Mesendoderm (in vitro differentiated cells): ENCODE measurements at places on chromosomes 1 and 21.
A peak's percentile ranks its signal among the peaks of the same experiment; 100 is the strongest.

DNA sequence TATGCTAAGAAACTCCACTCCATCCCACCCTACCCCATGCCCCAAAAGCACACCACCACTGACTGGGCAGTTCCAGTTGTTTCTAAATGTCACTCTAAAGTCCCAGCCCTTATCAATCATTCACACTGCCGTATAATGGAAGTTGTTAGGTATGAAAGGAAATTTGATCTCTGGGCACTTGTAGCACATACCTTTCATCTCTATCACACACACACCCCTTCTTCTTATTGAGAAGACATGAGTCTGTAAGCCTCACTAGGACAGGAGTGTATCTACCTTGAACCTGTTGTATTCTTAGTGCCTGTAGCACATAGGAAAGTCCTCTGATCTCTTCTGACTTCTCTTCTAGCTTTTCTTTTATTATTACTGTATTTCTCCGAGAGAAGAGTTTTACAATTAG is 22.3 kb upstream of the DHX9 start:
- no peak for DNase-seq

DNA sequence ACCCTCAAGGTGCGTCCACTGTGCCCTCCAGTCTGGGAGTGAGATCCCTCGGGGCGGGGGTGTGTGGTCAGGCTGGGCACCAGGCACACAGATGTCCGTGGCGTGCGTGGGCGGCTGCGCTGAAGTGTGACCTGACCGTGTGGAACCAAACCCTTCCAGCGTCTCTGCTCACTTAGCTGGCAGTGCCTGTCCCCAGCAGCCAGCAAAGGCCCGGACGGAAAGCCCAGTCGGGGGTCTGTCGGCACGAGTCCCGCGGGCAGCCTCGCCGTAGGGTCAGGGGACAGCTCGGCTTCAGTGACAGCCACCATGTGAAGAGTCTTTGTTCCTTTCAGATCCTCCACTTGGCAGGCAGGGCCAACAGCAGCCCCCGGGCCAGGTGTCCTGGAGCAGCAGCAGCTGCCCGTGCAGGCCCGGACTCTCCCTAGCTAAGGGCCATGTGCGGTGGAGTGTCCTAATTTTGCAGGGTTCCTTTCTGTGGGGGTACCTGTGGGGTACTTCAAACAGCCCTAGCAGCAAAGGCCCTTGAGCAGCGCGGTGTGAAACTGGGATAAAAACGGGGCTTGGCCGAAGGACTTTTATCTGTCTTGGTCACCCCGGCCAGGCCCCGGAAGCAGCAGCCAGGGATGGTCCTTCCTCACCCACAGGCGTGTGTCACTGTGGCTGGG is 11.6 kb downstream of the TTLL10 start:
- DNase-seq: no peak

GRCh38 chr1:11308699-11309224 is 35.8 kb downstream of the UBIAD1 start:
- DNase-seq: no peak

DNA sequence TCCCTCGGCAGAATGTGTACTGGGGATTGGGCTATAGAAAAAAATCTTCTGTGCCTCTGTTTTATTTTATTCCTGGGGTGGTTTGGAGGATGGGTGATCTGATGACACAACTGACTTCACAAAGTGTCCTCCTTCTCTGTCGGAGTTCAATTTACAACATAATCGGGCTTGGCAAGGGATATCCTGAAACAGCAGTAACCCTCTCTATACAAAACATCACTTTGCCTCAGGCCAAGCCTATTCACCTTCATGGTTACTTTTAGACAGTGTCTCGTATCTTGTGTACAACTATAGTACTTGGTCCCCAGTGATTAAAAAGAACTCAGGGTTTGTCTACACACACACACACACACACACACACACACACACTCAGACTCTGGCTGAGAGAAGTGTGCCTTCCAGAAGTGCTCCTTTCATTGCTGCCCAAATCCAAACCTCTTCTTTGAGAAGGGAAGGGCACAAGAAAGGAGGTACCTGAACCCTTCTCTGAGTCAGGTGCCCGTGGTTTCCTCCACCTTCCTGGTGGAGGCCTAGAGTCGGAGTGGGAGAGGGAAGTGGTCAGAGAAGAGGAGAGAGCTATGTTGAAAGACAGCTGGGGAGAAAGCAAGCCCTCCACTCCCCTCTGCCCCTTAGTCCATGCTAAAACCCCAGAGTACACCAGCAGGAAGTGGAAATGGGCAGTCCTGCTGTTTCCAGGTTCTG is 62.4 kb upstream of the POU2F1 start:
- no peak for DNase-seq

DNA sequence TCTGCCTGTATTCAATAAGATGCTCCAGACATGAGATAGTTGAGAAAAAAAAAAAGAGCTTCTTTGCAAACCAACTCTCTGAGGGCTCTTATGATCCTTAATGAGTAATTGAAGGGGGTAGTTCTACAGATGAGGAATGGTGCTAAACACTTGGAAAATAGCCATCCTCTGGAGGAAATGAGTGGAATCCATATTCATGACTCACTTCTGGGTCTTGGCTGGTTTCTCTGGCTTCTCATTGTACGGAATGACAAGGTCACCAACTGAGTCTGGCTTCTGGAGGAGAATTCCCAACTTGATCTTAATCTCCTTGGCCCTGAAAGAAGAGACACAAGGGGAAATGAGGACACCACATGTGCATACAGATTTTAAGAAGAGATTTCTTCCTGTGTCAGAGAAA is 34.7 kb downstream of the RGS5 start:
- peak; percentile 67 for DNase-seq

DNA sequence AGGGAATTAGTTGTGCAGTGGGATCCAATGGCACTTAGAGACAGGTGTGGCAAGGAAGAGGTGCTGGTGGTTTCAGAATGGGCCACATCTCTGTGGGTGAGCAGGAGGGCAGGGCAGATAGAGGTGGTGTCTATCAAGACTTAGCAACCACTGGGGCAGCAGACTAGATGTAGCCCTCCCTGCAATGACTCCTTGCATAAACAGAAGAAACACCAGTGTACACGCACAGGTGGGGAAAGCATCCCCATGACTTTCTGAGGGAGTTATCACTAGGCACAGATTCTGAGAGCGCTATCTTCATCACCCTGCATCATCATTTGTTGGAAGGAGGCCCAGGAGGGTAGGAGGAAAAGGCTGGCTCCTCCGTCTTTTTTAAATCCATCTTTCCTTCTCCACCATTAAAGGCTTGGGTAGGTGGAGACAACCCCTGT is 58.4 kb downstream of the PLXNA2 start:
- DNase-seq: no peak

DNA sequence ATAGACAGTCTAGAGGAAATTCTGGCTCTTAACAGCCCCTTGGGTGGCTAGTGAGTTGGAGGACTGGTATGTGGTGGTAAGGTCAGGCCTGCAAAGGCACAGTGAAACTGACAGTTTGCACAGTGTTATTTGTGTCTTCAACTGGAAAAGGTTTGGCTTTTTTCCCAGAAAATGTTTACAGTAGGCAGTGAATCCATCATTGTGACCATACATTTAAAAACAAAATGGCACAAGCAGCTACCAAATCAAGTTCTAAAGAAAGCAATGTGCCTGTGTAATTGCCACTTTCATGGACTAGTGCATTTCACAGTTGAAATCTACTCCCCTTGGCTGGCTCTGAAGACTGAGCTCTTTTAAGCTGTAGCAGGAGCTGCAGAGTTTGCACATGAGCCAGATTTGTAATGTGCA is 24.8 kb downstream of the ATPAF1 start:
- DNase-seq: no peak

GRCh38 chr1:110556471-110556807 is 37.5 kb upstream of the KCNA10 start:
- DNase-seq: no peak

GRCh38 chr1:66693856-66694255 is 58.4 kb upstream of the DYNLT5 start:
- DNase-seq: no peak

DNA sequence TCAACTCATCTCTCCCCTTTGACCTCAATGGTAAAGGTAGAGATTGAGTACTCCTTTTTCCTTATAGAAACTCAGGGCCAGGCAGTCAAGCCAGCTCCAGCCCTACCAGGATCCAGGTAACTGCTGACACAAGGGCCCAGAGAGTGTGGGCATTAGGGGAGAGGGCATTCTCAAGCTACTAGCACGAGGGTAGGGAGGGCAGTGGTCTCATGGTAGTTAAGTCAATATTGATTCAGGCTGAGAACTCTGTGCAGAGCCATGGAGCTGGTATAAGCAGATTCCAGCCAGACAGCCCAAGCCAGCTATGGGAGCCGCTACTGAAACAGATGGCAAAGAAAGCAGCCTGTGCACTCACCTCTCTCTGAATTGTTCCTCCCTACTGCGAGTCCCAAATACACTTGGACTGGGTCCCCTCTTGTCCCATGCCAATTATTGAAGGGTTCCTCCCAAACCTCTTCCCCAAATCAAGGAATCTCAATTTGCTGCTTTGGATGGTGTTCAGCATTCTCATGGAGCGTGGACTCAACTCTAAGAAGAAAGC is 2.8 kb downstream of the PI4KB start:
- DNase-seq: no peak

GRCh38 chr1:156999596-157000320 is 45.8 kb downstream of the ARHGEF11 start:
- no peak for DNase-seq

DNA sequence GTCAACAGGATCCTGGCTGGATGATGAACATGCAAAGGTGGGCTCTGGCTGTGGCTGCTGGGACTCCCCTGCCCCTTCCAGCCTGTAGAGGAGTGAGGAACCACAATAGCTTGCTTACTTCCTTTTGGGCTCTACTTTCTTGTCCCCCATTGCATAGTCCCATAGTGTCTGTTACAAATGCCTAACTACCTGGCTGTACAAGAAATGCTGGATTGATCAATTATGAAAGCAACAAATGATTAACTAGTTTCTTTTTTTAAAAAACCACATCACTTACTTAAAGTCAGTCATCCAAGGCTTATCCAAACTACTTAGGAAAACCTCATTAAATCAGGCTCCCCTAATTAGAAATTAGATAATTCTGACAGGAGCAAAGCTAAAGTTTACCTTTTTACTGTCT is 514.1 kb upstream of the PKN2 start:
- no peak for DNase-seq

GRCh38 chr1:90092441-90092840 is 97.5 kb downstream of the ZNF326 start:
- no peak for DNase-seq

DNA sequence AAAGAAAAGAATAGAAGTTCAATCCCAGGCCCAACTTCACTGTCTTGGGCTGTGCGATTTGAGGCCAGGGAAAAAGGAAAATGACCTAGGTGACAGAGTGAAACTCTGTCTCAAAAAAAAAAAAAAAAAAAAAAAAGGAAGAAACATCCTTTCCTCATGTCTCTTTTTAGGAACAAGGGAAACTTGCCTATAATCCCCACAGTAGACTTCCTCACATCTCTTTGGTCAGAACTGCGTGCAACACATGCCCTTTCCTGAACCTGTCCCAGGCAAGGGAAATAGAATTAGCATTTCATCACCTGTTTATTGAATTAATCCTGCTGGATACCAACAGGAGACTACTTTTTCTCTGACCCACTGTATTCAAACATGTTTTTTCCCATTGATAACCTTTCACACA is 2.3 kb downstream of the DCST1 start:
- no peak for DNase-seq

GRCh38 chr1:191886977-191887376 is 271.3 kb upstream of the RGS18 start:
- DNase-seq: no peak

GRCh38 chr1:52102336-52103013 is 39.4 kb upstream of the ZFYVE9 start:
- DNase-seq: no peak
